Activated CD8-positive, alpha-beta T cell treated with anti-CD3 and anti-CD28 coated beads, Interleukin-2, amount 10 ng/mL, durations not matched to agents 7 days and 5 days (primary cell): ENCODE measurements at places on chromosomes 2 and 18. TPM values are rescaled to one million over a fixed set of nuclear protein-coding genes. Genes with fewer than 3 reads are reported as not detected.

Gene INPP5D
- total RNA-seq: 108 TPM

Gene ASIC4
- not detected for total RNA-seq

Gene AOX1
- total RNA-seq: not detected

Gene NGEF
- not detected for total RNA-seq

Gene KATNAL2
- total RNA-seq: 0.76 TPM

Gene TRABD2A
- 71.9 TPM for total RNA-seq
